ENCODE measurements at places on chromosomes 12 and 14.

- DNase-seq, result no peak
Measured at GRCh38 chr12:21827083-21827482, 52.6 kb upstream of the KCNJ8 start.

- DNase-seq, result no peak
Measured at GRCh38 chr12:55974308-55974730, 441 bp downstream of the RAB5B start.

GRCh38 chr12:128387811-128388422 lies 120.9 kb downstream of the TMEM132C start:
- no peak for DNase-seq

DNA sequence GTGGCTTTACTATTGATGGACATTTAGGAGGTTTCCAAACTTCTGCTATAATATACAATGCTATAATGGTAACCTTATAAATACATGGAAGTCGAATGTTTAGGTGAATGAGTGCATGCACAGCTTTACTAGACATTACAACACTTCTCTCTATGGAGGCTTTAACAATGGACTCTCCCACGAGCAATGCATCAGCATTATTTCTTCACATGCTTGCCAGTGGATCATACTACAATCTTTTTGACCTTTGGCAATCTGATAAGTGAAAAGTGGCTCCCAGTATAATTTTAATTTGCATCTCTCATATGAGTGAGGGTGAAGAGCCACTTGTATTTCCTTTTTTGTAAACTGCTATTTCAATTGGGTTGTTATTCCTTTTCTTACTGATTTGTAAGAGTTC lies 18.2 kb downstream of the RDH12 start:
- no peak for DNase-seq

DNA sequence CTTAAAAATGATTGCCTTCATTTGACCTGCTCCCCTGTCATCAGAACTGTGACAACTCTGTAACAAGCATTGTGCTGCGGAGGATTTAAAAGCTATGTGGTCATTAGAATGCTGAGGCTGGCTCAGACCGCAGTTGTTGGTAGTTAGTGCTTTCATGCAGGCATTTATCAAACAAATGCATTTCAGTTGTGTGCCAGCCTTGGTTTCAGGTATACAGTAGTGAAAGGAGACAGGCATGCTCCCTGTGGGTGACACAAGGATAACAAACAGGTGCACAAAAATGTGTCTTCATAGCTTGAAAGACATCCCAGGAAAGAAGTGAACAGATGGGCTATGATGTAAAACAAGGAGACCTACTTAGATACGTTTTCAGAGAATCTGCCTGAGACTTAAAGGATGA lies 60.6 kb downstream of the MARK3 start:
- DNase-seq, result no peak

DNA sequence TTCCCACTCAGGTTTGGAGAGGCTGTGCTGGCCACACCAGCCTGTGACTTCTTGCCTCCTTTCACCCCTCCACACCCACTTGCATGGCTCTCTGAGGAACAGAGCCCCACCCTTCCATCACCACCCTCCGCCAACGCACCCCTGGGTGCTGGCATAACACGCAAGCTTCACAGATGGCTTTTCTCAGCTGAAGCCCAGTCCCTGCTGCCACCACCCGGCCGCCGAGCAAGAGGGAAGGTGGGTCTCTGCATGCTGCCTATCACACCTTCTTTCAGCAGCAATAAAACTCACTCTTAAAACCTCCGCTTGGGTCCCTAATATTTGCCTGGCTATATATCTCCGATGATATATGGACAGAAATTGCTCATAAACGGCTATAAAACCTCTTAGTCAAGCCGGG lies 41.6 kb downstream of the SMUG1 start:
- no peak for DNase-seq

Data from GM04503 (cell line).